ENCODE measurements at places on chromosomes 5 and 9. TPM values are rescaled to one million over a fixed set of nuclear protein-coding genes. Genes with fewer than 3 reads are reported as not detected.

CCDC192 gene
- total RNA-seq, result not detected

HACD4 gene
- 16.6 TPM for total RNA-seq

PCDHA8 gene
- not detected for total RNA-seq

NKD2 gene
- 0.36 TPM for total RNA-seq

PCDHGA10 gene
- not detected for total RNA-seq

GPR150 gene
- total RNA-seq, result 1.2 TPM

GRCh38 chr5:31413030-31413812 lies 118.7 kb downstream of the DROSHA start:
- DNase-seq, result no peak

- no peak for DNase-seq
These were observed 586.4 kb downstream of the TAF11L14 start for GRCh38 chr5:18220631-18221030.

DNA sequence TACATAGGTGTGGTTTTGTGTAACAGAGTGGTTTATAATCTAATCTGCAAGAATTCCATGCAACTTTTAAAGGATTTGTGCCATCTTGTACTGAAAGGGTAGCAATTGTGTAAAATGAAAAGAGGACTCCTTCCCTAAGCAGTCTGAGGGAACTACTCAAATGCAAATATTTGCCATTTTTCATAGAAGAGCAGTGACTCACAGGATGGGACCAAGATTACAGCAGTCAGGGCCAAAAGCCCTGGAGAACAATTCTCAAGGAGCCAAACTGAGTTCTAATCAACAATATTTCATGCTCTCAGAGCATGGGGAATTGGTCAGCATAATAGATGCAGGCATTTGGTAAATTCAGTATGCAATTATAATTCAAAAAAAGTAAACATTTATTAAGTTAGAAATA lies 495.8 kb downstream of the CHSY3 start:
- no peak for DNase-seq

DNA sequence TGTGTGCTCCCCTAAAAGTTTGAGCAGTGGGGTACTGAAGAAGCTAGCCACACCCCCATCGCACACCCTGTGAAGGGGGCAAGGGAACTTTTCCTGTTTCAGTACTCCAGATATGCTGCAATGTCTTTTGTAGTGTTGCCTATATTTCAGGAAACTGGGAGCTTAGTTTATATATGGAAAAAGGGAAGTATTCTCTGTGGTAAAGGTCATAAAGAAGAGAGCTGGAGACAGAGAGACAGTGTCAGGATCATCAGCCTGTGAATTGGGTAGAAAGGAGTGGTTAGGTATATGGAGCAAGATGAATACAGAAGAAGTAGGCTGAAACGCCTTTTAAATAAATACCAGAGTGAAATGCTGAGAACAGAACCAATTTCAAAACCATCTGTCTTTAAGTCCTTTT lies 82.2 kb upstream of the C9orf72 start:
- no peak for DNase-seq

- no peak for DNase-seq
These were observed 47.2 kb upstream of the FBXL7 start for GRCh38 chr5:15452781-15453180.

DNA sequence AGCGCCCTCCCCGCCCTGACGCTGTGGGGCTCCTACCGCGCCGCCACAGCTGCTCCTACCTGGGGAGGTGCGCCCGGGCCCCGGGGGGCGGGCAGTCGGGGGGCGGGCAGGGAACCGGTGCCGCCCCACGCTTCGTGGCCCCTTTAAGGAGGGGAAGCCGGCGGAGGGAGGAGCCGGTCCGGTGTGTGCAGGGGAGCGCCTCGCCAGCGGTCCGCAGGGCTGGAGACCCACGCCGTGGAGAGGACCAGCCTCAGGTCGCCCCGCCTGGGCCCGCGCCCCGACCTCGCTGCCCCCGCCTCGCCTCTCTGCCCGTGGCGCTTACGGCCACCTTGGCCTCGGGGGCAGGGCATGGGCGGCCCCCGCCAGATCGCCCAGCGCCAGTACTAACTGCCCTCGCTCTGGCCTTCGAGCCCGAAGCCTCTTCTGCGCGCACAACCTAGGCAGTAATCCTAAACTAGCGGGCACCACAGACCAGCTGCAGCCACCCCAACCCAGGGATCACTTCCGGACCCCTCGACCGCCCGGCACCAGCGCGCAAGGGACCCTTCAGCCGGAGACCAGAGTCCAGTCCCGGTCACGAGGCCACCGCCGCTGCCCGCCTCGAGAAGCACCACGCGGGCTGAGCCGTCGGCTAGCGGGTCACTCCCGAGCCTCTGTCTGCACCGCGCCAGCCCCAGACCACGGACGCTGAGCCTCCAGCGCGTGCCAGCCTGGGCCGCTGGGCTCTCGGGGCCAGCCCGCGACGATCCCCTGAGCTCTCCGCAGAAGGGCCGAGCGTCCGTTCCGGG lies at the start of gene FOXE1:
TSS of gene FOXE1 (plus strand) at position 171 of the 788 bp plus-strand sequence. CDS start 689 bp downstream, outside the sequence.
- DNase-seq, result peak; percentile 49

DNA sequence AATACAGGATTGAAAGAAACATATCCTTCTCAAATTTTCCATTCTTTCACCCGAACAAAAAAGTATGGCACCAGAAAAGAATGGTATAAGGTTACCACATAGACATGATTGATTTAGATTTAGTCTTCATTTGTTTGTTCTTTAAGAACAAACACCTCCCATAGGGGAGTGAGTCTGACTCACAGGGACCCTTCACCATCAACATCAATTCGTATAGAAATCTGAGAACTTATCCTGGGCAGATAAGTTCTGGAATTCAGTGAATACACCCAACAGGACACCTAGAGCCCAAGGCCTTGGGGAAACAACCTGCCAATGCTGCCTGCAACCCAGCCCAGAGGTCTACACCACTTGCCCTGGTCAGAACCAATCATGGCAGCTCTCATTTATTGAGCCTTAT lies 46.2 kb downstream of the LHFPL2 start:
- DNase-seq, result no peak

All from activated naive CD8-positive, alpha-beta T cell treated with anti-CD3 and anti-CD28 coated beads, Interleukin-2, amount 10 ng/mL, durations not matched to agents 7 days and 5 days (primary cell).